ENCODE measurements at places on chromosomes 6 and 20.

DNA sequence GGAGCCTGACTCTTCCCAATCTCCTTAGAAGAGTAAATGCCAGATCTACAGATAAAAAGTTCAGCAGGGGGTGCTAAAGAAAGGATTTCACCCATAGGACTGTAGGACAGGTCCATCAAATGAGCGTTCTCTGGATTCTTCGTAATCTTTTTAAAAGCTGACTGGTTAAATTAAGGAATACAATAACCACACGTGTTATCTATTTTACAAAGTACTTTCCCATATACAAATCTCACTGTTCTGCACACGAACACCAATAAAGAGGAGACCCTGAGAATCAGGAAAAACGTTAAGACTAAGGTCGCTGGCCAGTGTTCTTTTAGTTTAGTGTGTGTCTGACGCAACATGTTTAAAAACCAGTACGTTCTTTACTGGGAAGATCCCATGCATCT is 542 bp downstream of the TUBE1 start:
- no peak for DNase-seq

GRCh38 chr20:16390991-16391390 is 182.3 kb downstream of the KIF16B start:
- no peak for DNase-seq

DNA sequence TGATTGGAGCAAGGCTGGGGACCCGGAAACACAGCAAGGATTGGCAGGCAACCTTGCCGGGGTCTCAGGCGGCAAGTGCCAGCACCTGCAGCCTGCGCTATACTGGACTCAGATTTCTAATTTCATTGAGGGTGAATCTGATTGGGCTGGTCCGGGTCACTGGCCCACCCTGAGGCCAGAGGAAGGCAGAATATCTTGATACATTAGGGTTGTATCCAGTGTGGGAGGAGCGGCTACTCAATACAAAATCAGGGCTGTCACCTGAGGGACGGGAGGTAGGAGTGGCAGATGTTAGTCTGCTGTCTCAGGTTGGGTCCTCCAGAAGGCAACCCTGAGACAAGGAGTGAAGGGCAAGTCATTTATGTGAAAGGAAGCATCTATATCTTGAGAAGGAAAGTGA is 40.7 kb downstream of the BFSP1 start:
- peak; percentile 17 for DNase-seq

DNA sequence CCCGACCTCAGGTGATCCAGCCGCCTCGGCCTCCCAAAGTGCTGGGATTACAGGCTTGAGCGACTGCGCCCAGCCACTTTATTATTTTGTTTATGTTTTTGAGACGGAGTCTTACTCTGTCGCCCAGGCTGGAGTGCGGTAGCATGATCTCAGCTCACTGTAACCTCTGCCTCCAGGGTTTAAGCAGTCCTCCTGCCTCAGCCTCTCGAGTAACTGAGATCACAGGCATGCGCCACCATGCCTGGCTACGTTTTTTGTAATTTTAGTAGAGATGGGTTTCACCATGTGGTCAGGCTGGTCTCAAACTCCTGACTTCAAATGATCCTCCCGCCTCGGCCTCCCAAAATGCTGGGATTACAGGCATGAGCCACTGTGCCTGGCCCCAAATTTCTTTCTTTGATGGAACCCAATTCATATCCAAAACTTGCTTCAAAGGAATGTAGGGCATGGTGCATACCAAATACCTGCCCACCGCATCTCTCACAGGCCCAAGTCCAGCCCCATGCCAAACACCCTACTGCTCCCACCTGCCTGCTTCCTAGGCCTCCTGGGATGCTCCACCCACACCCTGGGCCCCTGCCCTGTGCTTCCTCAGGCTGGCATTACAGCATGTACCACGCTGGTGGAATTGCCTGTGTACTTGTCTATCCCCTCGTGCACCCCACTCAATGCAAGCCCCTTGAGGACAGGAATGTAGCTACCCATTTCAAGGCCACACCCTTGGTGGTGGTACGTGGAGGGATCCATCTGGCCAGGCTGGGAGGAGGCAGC is 4.9 kb upstream of the HMGA1 start:
- DNase-seq, result no peak

- DNase-seq, result no peak
Measured at GRCh38 chr20:9200620-9201019, 131.7 kb downstream of the PLCB4 start.

- DNase-seq, result no peak
Measured at GRCh38 chr6:163302747-163303146, 111.8 kb upstream of the QKI start.

DNA sequence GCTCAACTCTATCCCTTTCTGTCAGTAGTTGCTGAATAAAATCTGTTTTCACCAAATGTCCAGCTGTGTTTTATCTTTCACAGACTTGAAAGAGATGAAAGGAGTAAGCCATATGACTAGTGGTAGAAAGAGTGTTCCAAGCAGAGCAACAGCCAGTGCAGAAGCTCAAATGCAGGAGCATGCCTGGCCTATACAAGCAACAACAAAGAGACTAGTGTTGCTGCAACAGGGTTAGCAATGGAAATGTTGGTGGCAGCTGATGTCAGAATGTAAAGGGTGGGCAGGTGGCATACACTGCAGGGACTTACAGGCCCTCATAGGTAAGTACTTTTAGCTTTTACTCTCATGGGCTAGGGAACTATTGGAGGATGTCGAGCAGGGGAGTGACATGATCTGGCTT is 5.2 kb upstream of the HINT3 start:
- no peak for DNase-seq

- no peak for DNase-seq
Measured at GRCh38 chr6:150361876-150362275, 6.9 kb upstream of the IYD start.

GRCh38 chr20:19453862-19454261 is 241.4 kb downstream of the SLC24A3 start:
- DNase-seq, result no peak

- peak; percentile 89 for DNase-seq
Measured at GRCh38 chr6:14117158-14118090, at the start of gene CD83. CD83 (plus strand) TSS chr6:14117772; CDS start chr6:14117812, 40 bp downstream.

- peak; percentile 49 for DNase-seq
Measured at GRCh38 chr20:37523911-37524700, 3.1 kb downstream of the NNAT start.

DNA sequence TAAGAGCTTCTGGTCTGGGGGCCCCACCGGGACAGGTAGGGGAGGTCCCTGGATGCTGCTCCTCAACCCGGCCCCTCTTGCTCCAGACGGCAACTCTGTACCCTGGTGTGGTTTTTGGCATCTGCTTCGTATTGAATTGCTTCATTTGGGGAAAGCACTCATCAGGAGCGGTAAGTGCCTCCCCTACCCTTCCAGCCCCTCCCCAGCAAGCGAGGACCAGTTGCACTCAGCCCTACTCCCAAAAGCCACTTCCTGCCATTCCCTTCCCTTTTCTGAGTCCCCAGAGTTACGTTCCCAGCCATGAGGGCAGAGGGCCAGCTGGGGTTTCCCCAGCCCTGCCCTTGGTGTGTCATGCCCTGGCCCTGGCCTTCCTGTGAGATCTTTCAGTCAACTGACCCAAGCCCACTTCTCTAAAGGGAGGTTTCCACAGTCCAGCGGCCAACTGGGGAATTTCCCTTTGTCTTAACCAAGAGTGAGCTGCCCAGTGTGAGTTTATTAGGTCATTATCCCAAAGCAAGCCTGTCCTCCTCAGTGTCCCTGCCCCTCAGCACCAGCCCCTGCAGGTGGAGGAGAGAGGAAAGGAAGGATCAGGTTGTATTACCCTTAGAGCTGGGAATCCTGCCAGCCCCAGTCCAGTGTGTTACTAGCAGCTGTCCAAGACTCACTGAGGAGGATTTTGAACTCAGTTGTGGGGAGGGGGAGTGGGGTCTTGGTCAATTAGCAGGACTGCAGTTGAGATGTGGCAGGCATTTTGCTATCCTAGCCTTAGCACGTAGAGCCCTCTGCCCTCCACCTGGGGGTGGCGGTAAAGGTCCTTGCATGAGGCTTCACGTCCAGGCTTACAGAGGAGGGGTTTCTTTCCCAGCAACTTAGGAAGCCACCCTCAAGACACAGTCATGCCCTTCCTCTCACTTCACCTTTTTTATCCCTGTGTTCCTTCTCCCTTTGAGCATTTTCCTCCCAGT is 45.8 kb downstream of the TM9SF4 start:
- DNase-seq, result peak; percentile 63

GRCh38 chr6:41818271-41819054 is 31.0 kb downstream of the TOMM6 start:
- no peak for DNase-seq

DNA sequence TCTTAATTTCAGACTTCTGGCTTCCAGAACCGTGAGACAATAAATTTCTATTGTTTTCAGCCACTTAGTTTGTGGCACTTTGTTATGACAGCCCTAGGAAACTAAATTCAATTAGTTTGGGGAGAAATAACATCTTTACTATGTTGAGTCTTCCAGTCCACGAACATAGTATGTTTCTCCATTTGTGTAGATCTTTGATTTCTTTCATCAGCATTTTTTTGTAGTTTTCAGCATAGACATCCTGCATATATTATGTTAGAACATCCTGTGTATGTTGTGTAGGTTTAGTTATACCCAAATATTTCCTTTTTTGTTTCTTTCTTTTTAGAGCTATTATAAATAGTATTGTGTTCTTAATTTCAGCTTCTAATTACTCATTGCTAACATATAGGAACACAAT is 18.0 kb upstream of the HMGA1 start:
- no peak for DNase-seq

GRCh38 chr20:35595456-35595855 is 20.2 kb upstream of the SPAG4 start:
- DNase-seq, result no peak

- DNase-seq, result no peak
Measured at GRCh38 chr6:116528133-116528532, 16.7 kb downstream of the CALHM5 start.

DNA sequence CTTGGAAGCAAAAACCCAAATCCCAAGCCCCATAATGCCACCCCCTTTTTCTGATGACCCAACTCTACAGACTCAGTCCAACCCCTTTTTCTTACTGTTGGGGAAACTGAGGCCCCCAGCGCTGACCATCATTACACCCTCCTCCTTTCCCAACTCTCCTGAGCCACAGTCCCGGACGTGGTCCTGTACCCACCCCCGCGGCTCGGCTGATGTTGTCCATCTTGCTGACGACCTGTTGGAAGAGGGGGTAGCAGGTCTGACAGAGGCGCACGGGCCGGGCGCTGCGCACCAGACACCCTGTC is 533 bp downstream of the OSTM1 start:
- DNase-seq, result no peak

- DNase-seq, result no peak
Measured at GRCh38 chr6:154887051-154887450, 108.1 kb upstream of the TIAM2 start.

- DNase-seq, result no peak
Measured at GRCh38 chr6:116011520-116011919, 49.2 kb downstream of the FRK start.

DNA sequence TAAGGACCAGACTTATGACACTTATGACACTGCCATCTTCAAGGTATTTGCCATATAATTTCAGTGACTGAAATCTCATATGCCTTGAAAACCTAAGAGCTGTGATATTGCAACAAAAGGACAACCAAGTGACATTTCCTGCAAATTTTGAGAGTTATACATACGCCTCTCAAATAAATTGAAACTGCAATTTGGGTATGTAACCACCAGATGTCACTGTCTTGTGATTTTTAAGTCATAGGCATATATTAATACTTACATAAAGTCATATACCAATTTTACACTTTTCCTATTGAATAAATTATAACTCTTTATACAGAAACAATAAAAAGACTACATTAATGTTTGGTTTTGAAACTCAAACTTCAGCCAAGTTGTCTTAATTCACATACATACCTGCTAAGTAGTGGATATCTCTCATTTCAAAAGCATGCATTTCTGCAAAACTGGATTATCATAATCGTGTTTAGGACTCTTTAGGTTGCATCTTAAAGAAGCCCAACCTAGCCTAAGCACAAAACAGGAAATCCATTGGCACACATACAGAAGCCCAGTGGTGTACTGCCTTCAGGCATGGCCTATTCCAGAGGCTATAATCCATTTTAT is 180.2 kb downstream of the PACRG start:
- DNase-seq, result no peak

DNA sequence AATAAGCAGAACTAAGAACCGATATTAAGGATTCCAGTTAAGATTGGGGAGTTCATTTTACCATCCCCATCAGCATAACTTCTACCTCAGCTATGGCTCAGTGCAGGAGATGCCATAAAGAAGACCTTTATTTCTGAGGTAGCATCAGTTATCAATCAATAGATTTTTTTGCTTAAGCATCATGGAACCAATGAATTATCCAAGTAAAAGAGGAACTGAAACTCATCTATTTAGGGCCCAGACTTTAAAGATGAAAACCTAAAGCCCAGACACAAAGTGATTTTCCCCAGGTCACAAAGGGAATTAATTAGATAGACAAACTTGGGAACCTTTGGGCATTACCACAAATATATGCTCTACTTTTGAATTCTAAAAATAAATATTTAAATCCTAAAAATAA is 59.2 kb upstream of the TINAG start:
- DNase-seq, result no peak

DNA sequence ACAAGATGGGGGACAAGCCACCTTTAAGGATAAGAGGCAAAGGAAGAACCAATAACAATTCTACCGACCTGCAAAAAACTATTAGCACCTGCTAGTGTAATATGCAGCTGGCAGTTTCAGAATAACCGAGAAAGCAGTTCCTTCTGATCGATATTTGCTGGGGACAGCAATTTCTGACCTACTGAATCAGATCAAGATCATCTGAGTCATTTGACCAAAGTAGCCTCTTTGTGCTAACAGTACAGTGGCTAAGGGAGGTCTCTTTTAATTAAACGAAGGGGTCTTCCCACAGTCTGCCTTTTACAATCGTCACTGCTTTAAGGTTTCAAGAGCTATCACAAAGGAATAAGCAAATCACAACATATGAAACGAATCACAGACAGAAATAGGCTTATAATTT is 318.9 kb downstream of the BTBD9 start:
- DNase-seq, result no peak

- no peak for DNase-seq
Measured at GRCh38 chr6:144162977-144163376, 12.7 kb downstream of the STX11 start.

DNA sequence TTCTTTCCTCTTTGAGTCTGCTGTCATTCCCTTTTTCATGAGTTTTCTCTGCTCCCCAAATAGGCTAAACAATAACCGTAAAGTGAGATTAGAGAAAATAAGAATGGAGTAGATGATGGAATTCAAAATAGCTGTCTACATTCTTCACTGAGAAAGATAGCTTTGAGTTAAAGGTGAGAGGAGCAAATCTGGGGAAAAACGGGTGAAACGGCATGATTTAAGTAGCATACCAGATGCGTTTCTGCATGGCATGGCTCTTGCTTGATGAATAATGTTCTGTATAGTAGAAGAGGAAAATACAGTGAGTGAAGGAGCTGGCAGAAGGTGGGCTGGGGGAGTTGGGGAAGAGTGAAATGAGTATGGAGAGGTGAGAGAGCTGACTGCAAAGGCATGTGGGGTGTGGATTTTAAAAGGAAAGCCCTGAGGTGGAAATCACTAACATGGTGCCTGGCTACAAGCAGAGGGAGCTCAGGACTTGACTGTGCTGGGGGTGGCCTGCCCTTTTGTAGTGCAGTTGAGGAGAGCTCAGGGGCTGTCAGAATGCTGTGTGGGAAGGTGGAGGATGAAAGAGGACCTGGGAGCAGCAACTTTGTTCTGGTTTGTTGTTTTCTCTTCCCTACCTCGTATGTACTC is 8.8 kb downstream of the BICRAL start:
- no peak for DNase-seq

GRCh38 chr6:80527552-80528052 is 421.1 kb downstream of the BCKDHB start:
- no peak for DNase-seq
